Suppressor macrophage treated with lipopolysaccharide for 1 hour (primary cell): ENCODE measurements at places on chromosomes 7 and 10.

- no peak for DNase-seq
These were observed 112.5 kb upstream of the TCERG1L start for GRCh38 chr10:131424053-131424452.

GRCh38 chr7:11104578-11104977 lies 130.9 kb downstream of the PHF14 start:
- no peak for DNase-seq

GRCh38 chr10:35626971-35627507 lies 15.1 kb downstream of the FZD8 start:
- no peak for DNase-seq

- DNase-seq: no peak
These were observed 75.8 kb downstream of the OR13A1 start for GRCh38 chr10:45239642-45240041.

DNA sequence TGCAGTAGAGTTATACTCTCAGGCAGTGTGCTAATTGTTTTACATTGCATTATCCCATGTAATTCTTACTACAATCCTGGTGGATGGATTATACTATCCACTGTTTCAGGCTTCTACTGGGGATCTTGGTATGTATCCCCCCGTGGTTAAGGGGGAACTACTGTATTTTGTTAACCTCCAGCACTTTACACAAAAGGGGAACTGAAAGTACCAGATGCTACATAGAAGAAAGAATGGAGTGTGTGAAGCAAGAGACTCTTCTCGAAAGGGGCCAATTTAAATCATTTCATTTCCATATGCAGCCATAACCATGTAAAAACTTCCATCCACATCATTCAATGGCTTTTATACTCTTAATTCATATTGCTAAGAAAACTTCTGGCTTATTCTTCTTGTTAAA lies 69.4 kb downstream of the C1GALT1 start:
- DNase-seq: peak; percentile 75

DNA sequence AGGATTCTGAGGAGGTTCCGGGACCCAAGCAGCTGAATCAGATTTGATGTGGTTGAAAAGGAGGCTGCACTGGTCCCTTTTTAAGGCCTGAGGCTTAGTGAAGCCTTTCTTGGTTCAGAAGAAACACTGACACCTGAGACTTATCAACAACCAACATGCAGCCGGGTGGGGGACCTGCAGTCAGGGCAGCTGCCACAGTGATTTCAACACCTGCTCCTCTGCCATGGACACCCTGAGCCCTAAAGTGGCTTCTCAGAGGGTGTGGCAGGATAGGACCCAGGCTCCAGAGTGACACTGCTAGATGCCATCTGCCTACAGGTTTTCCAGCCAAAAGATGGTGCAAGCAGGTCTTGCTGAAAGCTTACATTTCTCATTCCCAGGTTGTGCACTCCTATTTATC lies 99.3 kb downstream of the COL13A1 start:
- DNase-seq: no peak

GRCh38 chr7:158237672-158238335 lies 349.8 kb downstream of the PTPRN2 start:
- no peak for DNase-seq

DNA sequence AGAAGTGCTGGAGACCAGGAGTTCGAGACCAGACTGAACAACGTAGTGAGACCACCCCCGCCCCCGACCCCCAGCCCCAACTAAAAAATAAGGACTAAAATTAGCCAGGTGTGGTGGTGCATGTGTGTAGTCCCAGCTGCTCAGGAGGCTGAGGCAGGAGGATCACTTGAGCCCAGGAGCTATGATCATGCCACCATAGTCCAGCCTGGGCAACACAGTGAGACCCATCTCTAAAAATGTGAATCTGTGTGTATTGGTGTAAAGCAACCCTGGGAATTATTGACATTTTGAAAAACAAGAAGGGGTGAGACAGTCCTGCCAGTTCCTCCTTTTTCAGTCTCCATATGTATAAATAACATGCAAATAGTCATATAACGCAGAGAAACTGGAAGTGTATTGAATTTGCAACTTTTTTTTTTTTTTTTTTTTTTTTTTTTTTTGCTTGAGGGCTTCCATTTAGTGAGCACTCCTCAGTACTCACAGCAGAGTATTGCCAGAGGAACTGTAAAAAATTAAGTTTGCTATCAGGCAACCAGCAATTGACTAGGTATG lies 3.4 kb upstream of the ITGB1 start:
- DNase-seq: peak; percentile 86

- peak; percentile 25 for DNase-seq
These were observed 75.3 kb upstream of the AASS start for GRCh38 chr7:122219253-122219865.

DNA sequence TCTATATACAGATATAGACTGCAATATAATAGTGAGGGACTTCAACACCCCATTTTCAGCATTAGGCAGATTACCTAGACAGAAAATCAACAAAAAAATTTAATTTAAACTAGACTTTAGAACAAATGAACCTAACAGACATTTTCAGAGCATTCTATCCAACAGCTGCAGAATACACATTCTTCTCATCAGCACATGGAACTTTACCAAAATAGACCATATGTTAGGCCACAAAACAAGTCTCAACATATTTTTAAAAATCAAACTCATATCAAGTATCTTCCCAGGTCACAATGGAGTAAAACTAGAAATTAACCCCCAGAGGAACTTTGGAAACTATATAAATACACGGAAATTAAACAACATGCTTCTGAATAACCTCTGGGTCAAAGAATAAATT lies 169.6 kb downstream of the MTERF1 start:
- DNase-seq: no peak

DNA sequence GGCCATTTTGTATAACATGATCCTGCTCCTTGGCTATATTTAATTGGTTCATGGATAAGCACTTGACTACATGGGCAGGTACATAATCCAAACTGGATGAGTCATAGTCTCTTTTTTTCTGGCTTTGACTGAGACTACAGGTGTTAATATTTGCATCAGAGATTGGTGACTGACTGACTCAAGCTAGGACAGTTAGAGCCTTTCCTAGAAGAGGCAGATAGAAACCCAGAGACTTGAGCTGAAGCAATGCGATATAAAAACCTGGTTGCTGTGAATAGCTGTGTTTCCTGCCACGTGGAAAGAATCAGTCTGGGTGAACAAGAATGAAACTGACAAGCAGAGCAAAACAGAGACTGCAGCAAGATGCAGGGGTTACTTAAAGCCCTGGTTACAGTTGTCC lies 81.0 kb downstream of the SAMD9 start:
- no peak for DNase-seq

DNA sequence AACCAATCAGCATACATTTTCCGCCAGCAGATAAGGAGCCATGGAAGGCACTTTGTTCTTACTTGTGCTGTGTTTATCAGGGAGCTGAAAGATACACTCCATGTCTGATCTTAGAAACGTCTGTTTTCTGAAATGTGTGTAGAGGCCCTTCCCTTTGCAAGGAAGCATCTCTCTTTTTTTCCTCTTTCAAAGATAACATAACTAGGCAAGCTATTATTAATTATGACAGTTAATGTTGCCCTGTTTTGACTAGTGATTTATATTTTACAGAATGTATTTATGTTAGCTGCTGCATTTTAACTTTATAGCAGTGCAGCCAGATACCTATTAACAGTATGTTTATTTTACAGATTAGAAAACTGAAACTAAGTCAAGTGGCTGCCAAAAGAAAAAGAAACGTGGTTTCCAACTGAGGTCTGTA lies 683.2 kb upstream of the IGFBP3 start:
- no peak for DNase-seq

DNA sequence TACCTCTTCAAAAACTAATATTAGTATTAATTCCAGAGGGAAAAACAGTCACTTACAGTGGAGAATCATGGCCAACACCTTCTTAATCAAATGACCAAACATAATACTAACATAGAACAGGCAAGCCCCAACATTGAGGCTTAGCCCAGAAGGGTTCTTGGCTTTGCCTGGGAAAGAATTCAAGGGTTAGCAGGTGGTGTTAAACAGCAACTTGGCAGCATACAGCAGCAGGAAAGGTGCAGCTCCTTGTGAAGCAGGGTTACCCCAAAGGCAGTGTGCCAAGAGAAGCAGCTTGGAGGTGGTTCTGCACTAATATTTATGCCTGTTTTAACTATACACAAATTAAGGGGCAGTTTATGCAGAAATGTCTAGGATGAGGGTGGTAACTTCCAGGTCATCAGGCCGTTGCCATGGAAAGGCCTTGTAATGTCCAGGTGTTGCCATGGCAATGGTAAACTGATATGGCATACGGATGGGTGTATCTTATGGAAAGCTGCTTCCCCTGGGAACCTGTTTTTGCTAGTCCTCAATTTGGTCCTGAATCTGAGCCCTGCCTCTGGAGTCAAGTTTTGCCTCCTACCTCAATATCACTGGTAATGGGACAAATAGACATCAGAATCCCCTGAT lies 27.2 kb upstream of the BEND7 start:
- DNase-seq: no peak

GRCh38 chr7:94700926-94701554 lies 45.1 kb upstream of the SGCE start:
- no peak for DNase-seq

DNA sequence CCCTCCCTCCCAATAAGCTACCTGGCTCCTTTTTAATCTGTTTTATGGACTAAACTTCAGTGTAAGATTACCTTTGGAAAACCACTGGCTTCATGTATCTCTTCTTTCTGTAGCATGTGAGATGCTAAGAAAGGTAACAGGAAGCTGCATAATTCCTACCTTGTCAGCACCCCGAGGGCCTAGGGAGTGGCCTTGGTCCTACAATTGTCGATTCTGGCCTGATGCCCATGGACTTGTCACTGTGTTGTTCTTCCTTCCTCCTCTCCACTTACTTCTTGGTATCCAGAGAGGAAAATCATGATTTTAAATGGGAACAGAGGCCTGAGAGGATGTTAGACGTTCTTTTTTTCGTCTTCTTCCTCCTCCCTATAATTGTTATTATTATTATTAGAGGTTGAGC lies 42.9 kb upstream of the PDZD8 start:
- no peak for DNase-seq

GRCh38 chr10:91602868-91603568 lies 29.9 kb downstream of the PPP1R3C start:
- DNase-seq: no peak

DNA sequence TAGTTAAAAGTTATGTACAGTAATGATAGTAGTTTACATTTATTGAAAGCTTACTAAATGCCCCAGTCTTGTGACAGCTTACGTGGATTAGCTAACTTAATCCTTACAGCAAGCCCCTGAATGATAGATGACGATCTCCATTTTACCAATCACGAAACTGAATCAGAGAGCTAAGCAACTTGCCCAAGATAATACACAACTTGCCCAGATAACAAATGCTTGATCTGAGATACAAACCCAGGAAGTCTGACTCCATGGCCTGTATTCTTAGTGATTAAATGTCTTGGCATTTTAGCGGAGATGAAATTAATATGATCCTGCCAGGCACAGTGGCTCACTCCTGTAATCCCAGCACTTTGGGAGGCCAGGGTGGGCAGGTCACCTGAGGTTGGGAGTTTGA lies 46.9 kb upstream of the FMC1 start:
- no peak for DNase-seq

DNA sequence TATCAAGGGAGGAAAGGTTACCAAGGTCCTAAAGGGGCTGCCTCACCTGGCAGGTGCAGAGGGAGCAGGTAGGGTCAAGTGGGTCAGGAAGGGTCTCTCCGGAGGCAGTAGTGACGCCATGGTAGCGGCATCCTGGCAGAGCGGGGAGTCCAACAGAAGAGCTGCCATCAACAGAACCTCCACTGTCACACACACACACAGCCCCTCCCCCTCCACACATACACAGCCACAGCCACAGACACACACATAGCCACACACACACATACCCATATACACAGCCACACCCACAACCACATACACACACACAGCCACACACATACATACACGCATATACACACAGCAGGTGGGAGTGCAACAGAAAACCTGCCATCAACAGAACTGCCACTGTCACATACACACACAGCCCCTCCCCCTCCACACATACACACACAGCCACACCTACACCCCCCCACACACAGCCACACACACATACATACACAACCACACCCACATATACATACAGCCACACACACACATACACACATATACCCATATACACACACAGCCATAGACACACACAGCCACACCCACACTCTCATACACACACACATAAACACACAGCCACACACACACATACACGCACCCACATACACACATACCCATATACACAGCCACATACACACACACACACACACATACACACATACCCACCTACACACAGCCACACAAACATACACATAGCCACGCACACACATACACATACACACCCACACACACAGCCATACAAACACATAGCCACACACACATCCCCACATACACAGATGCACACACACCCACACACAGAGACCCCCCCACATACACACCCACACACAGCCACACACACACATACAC lies 23.1 kb downstream of the KCP start:
- DNase-seq: no peak

DNA sequence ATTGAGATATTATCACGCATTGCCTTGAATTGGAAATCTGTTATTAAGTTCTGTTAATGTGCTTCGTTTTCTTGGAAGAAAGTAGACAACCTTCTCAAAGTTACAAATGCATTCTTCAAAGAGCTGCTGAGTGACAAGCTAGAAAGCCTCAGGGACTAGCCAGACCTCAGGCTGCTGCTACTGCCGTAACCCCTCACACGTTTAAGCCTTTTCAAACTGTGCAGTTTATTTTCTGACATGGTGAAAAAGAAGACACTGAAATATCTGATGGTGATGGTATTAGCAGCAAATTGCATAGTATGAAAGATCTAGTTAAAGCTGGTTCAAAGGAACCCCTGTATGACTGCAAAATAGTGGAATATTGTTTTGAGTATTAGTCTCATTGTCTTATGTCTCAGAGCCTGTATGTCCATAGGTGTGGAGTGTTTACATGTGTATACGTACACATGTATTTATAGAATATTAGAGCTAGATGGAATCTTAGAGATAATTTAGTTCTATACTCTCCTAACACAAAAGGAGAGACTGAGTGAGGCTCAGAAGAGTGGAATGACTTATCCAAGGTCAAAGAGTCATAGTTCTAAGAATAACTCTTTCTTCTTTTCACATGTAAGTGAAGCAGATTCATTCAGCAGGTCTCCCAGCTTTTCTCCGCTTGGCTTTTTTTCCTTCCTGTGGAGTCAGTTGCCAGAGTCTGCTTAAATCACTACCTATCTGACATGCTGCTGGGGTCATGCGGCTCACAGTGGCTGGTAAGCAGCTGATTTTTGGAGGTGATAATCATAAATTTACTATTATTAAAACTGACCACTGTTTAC lies 431.9 kb downstream of the PLXDC2 start:
- DNase-seq: no peak

GRCh38 chr7:157596881-157597280 lies 260.1 kb downstream of the DNAJB6 start:
- no peak for DNase-seq

- DNase-seq: no peak
These were observed 738.0 kb upstream of the GALNT17 start for GRCh38 chr7:70393956-70394355.
